Neuronal stem cell (in vitro differentiated cells): ENCODE measurements at places on chromosomes 7 and 10.
A peak's percentile ranks its signal among the peaks of the same experiment; 100 is the strongest.

DNA sequence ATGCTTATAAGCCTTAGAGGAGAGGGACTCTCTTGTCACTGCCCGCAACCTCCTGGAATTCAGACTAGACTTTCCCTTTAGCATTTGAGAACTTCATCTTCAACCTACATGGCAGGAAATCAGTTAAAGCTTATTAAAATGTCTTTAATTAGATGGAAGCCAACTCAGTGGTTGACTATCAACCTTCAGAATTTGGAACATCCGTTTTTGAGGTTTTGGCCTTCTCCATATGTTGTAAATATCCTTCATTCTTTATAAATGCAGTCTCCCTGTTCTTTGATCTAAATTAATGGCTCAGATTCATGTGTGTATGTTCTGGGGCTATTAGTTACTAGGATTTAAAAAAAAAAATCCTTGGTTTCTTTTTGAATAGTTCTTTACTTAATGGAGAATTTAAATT lies 85.0 kb downstream of the ANKRD61 start:
- H3K27me3 ChIP-seq: no peaks in the 10 kb centered on the region
- no peaks in the 10 kb centered on the region for H3K4me1 ChIP-seq
- no peak for DNase-seq
- H3K4me3 ChIP-seq: no peak overlapping the region

DNA sequence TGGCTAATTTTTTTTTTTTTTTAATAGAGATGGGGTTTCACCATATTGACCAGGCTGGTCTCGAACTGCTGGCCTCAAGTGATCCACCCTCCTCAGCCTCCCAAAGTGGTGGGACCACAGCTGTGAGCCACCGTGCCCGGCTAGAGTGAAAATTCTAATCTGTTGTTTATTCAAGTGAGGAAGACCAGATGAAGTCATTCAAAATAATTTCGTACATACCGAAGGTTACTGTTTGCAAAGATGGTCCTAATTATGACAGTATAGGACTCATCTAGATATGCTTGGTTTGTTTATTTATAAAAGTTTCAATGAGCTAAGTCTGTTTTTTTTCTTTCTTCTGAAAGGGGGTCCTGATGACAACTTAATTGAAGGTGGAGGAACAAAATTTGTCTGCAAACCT lies 376.8 kb downstream of the EXOC4 start:
- no peak for DNase-seq
- no peaks in the 10 kb centered on the region for H3K27me3 ChIP-seq

DNA sequence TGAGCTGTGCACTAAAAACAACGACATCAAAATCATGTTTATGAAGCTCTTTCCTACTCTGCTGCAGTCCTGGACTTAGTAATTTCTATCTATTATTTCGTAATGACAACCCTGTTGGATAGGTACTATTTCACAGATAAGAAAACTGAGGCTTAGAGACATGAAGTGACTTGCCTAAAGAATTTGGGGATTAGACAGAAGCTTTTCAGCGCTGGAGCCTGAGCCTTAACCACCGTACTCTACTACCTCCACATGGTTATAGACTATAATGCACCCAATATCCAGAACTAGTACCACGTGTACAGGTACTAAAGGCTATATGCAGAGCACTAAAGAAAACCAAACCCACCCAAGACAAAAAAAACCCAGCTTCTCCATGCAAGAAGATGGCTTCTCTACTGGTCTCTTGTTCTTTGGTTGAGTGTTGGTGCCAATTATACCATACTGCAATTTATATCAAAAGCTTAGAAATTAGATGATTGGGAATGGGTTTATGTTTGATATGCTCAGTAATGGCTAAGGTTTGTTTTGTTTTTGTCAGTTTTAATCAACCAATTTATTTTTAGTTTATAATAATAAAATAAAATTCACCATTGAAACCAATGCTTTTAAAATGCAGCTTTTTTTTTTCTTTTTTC lies 6.5 kb upstream of the SNX10 start:
- no peak for DNase-seq
- no peak overlapping the region for H3K4me3 ChIP-seq
- H3K27ac ChIP-seq: no peak overlapping the region
- no peaks in the 10 kb centered on the region for H3K36me3 ChIP-seq
- no peaks in the 10 kb centered on the region for H3K27me3 ChIP-seq

DNA sequence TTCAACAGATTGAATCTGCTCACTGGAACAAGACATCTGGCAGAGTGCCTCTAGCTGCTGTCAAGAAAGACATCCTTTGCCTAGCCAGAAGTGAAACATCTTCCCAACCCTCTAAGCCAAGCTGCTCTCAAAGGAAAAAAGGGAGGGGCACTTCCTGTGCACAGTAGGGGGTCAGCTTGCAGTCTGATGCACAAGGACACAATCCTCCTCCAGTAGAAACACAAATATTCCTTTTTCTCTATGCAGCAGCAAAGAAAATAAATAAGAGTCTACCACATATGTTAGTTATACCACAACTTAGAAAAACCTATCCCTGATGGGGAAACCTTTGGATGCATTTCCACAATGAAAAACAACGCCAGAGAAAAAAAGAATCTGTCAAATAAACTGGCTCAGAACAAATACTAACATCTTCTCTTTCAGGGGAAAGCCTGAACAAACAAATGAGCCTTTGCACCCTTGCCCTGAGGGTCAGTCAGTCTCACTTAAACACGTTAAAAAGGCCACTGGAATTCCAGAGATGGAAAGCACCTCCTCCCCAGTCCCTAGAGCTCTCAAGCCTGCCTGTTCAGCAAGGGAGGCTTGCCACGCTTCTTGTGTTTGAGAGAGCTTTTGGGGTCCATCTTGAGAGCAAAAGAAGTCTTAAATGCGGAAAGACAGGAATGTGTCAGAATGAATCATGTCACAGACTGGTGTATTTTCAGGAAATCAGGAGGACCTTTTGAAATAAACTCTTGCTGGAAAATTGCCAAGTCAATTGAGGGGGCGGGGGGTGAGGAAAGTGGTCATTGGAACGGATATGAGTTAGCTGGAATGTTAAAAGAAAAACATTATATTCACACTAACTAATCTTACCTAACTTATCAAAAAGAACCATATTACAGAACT lies 7.5 kb downstream of the LAMB1 start:
- peaks cover 7% of the 10 kb centered on the region for H3K36me3 ChIP-seq
- H3K4me1 ChIP-seq: peaks cover 20% of the 10 kb centered on the region
- H3K4me3 ChIP-seq: no peak overlapping the region
- H3K27me3 ChIP-seq: no peaks in the 10 kb centered on the region

GRCh38 chr7:100127866-100128636 lies 1.3 kb downstream of the MBLAC1 start:
- no peaks in the 10 kb centered on the region for H3K27me3 ChIP-seq
- H3K27ac ChIP-seq: no peak overlapping the region
- H3K4me3 ChIP-seq: peak overlapping the region; percentile 74
- H3K4me1 ChIP-seq: peaks cover 3% of the 10 kb centered on the region

DNA sequence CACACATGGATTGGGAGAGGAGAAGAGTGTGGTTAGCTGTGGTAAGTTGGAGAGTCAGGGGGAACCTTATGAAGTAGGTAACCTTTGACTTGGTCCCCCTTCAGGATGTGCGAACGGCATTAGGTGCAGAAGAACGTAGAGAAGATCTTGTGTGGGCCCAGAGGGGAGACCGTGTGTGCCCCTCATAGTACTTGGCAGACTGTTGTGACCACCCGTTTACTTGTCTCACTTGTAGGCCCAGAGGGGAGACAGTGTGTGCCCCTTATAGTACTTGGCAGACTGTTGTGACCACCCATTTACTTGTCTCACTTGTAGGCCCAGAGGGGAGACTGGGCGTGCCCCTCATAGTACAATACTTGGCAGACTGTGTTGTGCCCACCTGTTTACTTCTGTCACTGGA lies 2.6 kb downstream of the GTPBP4 start:
- DNase-seq: no peak
- H3K4me1 ChIP-seq: peaks cover 7% of the 10 kb centered on the region
- H3K36me3 ChIP-seq: peaks cover 14% of the 10 kb centered on the region
- no peak overlapping the region for H3K4me3 ChIP-seq

- H3K36me3 ChIP-seq: peaks cover 8% of the 10 kb centered on the region
- no peak overlapping the region for H3K27ac ChIP-seq
- no peak overlapping the region for H3K4me3 ChIP-seq
- H3K27me3 ChIP-seq: no peaks in the 10 kb centered on the region
- H3K4me1 ChIP-seq: no peaks in the 10 kb centered on the region
- DNase-seq: no peak
These were observed 31.8 kb downstream of the GPRIN2 start for GRCh38 chr10:46524472-46525176.

DNA sequence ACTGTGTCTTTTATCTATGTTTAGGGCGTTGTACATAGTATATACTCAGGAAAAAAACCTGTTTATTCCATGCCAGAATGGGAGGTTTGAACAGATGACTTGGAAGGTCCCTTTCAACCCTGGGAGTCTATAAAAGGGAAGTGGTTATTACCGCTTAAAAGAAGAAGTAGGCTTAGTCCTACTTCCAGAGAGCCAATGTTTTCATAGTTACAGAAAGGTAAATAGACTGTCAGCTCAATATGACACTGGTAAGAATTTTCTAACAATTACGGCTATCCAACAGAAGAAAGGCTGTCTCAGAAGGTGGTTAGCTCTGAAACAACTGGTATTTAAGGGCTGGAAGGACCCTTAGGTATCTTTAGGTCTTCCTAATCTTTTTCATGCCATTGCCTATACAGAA lies 1.1 kb upstream of the TFAM start:
- H3K36me3 ChIP-seq: peaks cover 2% of the 10 kb centered on the region
- H3K4me3 ChIP-seq: no peak overlapping the region
- peaks cover 4% of the 10 kb centered on the region for H3K4me1 ChIP-seq
- no peak for DNase-seq
- no peak overlapping the region for H3K27ac ChIP-seq
- no peaks in the 10 kb centered on the region for H3K27me3 ChIP-seq

- H3K27ac ChIP-seq: no peak overlapping the region
- peaks cover 7% of the 10 kb centered on the region for H3K4me1 ChIP-seq
- peaks cover 4% of the 10 kb centered on the region for H3K36me3 ChIP-seq
- H3K4me3 ChIP-seq: no peak overlapping the region
These were observed 2.2 kb upstream of the MBLAC1 start for GRCh38 chr7:100124301-100125230.

- H3K4me1 ChIP-seq: no peaks in the 10 kb centered on the region
- no peak overlapping the region for H3K4me3 ChIP-seq
- H3K36me3 ChIP-seq: no peaks in the 10 kb centered on the region
- H3K27ac ChIP-seq: no peak overlapping the region
These were observed 52.0 kb upstream of the ST8SIA6 start for GRCh38 chr10:17506390-17506789.

GRCh38 chr7:54987772-54988171 lies 31.0 kb upstream of the EGFR start:
- no peak for DNase-seq
- H3K27ac ChIP-seq: no peak overlapping the region
- H3K4me3 ChIP-seq: no peak overlapping the region
- H3K27me3 ChIP-seq: peaks cover 12% of the 10 kb centered on the region
- H3K4me1 ChIP-seq: no peaks in the 10 kb centered on the region

GRCh38 chr7:149196151-149196704 lies 882 bp downstream of the ZNF282 start:
- DNase-seq: no peak
- peaks cover 7% of the 10 kb centered on the region for H3K27me3 ChIP-seq
- H3K27ac ChIP-seq: no peak overlapping the region

DNA sequence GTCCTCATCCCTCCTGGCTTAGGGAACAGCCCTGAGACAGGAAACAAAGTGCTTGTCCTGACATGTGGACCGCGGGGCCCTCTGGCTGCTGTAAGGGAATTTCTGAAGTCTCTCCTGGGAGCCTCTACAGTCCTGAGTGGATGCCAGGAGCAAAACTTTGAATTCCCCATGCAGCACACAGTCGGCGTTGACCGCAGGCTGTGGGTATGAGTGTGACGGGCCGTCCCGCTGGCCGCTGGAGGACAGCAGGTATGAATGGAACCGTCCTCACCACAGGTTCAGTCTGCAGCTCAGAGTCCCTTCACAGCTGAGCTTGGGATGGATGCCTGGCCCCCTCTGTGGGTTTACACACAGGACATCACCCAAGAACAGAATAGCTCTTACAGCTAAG lies 94.9 kb downstream of the GPR26 start:
- H3K4me1 ChIP-seq: peaks cover 4% of the 10 kb centered on the region
- no peak overlapping the region for H3K4me3 ChIP-seq
- DNase-seq: no peak

DNA sequence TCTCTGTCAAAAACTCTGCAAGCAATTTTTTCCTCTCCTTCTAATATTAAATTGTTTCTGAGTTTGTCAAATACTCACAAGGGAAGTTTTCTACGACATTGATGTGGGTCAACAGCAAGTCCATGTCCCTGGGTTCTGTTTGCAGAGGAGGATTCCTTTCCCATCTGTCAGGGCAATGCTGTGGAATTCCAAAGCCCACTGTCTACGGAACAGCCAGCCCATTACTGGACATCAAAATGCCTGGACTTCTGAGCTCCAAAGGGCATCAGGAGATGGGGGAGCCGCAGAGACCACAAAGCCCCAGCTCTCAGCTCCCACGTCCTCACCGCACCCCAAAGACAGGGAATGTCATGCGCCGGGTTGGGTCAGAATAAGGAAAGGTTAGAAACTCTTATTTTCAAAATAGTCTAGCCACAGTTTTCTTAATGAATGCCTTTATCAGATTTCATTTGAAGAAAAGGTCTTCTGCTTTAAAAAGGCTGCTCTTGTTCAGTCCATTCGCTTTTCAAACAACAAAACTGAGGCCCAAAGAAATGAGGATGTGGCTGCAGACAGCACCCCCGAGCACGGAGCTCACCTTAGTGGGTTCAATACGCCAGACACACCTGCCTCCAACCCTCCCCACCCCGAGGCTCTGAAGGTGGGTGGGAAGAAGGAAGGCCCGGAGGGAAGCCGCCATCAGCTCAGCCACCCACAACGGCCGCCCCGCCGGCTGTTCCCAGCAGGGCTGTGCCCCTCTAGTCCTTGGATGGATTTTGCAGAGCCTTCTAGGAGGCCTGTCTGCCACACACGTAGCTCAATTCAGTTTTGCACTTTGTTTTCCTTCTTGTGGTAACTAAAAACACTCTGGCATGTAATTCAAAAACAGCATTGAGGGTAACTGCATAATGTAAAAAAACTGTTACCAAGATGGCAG lies 44.7 kb downstream of the PTPRN2 start:
- H3K27ac ChIP-seq: no peak overlapping the region

DNA sequence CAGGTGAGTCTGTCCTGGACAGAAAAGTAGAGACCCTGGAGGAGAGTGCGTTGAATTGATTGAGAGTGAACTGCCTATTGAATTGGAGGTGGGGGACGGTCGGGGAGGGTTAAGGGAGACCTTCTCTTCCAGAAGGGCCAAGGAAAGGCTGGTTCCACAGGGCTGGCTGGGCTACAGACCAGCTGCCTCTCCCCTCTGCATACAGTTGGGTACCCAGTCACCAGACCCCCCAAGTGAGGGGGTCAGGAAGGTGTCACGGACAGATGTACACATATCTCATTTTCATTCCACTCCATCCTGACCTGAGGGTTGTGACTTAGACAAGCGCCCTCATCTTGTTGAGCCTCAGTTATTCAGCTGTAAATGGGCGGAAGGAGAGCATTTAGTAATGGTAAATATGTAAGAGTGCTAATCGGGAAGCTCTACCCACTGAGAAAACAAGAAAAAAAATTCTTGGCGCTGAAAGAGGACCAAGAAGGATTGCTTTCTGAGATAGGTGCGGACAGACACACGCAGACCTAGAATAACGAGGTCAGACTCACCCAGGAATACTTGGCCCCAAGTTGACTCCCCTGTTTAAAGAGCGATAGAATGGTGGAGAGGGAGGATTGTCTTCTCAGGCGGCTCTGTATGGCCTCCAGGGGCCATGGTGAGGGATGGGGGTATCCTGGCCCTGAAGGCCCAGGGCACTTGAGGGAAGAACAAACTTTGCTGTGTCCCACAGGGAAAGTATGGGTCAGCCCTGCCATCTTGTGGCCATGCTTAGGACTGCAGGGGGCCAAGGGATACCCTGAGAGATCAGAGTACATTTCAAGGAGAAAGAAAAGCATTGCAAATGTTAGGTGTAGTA lies 7.2 kb upstream of the MBL2 start:
- H3K36me3 ChIP-seq: no peaks in the 10 kb centered on the region
- no peak overlapping the region for H3K4me3 ChIP-seq
- H3K4me1 ChIP-seq: no peaks in the 10 kb centered on the region
- peak; percentile 57 for DNase-seq
